ENCODE measurements at places on chromosomes 1 and 21.
A peak's percentile ranks its signal among the peaks of the same experiment; 100 is the strongest.

GRCh38 chr1:234676103-234676594 lies 66.2 kb upstream of the IRF2BP2 start:
- DNase-seq = peak; percentile 85

GRCh38 chr1:61434276-61434675 lies 290.7 kb downstream of the TM2D1 start:
- DNase-seq = no peak

GRCh38 chr1:20183035-20183434 lies 2.9 kb upstream of the UBXN10 start:
- no peak for DNase-seq

DNA sequence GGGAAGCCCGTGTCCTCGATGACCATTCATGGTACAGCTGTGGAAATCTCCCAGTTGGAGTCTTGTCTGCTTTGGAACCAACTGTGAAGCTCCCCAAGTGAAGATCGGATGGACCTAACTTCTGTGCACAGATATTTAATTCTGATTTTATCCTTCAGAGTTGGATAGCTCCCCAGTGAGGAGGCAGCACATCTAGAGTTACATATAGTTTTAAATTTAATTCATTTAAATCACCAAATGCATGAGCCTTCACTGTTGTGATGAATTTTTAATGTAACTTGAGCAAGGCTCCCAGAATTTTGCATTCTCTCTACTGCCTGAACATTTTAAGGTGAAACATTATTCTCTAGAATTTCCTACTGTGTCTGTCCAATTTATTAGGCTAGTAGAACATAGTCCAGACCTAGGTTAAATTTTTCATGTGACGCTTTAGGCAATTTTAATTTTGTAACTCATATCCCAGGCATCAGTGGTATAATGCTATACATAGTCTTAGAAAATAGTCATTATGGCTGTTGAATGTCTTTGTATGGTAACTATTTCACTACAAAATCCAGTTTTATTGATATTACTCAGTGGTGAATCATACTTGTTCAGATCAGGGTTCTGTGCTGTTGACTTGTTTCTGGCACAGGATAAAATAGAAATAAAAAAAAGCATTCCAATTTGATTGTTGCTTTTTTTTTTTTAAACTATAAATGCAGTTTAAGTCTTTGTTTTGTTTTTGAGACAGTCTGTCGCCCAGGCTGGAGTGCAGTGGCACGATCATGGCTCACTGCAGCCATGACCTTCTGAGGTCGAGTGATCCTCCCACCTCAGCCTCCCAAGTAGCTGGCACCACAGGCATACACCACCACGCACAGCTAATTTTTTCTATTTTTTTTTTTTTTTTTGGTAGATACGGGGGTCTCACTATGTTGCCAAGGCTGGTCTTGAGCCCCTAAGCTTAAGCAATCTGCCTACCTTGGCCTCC lies 66.9 kb downstream of the PRDM2 start:
- DNase-seq = no peak

DNA sequence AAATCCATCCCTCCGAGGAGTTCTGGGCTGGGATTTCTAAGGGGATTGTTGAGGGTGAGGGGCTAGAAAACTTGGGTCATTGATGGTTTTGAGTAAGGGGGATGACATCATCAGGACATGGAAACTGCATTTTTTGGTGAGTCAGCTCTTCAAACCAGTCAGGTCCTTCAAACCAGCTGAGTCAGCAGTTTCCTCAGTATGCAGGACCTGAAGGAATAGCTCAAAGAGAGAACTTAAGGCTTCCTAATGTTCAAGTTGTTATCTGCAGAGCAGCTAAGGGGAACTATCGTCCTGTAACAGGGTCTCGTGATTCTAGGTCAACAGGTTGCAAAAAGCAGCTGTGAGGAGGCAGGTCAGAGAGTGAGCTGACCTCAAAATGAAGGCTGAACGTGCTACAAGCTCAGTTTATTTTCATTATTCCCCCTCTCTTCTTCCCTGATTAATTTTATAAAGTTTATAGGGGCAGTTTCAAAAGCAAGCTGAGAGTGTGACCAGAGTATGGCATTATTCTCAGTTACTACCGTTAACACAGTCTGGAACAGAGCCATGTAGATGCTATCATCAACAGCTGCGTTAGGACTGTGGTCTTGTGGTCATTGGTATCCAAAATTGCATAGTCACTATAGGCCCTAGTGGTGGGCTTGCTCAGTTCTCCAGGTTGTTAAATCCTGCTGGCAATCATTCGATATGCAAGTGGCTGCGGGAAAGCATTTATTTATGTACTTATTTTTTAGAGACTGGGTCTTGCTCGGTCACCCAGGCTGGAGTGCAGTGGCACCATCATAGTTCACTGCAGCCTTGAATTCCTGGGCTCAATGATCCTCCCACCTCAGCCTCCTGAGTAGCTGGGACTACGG lies 10.7 kb upstream of the SDC3 start:
- DNase-seq = peak; percentile 31

DNA sequence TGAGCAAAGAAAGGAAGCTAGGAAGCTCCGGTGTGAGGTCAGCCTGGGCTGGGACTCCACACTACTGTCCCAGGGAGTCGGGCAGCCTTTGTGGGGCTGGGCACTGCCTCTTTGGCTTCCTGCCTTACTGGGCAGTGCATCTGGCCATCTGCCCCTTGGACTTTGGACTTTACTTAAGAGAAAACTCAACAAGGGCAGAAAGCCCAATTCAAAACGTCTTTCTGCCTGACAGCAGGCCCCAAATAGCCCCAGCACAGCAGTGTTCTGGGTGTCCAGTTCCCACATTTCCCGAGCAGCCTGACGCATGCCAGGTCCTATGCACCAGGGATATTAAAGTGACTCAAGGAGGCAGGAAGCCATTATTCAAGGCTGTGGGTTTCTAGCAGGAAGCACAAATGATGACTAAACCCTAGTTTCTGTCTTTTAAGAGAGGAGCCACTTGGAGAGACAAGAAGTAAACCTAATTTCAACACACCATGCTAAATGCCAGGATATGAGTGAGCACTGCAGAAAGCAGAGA lies 37.9 kb upstream of the EDEM3 start:
- peak; percentile 93 for DNase-seq

- DNase-seq = no peak
These were observed 431.0 kb upstream of the ADGRL4 start for GRCh38 chr1:79437540-79437939.

DNA sequence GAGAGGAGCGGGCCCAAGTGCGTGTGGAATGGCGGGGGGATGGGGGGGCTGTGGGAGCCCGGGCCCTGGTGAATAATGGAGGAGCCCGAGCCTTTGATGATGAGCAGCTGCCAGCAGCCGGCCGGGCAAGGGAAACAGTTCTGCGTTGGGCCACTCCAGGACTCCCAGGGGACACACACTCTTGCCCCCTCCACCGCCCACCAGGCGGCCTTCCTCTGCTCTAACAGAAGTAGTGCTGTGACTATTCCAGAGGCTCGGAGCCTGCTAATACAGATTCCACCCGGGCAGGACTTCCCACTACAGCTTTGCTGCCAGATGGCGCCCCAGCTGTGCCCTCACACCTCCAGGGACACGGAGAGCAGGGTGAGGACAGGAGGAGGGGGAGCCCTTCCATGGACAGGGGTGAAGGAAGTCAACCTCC lies 48.2 kb upstream of the LRP8 start:
- DNase-seq = no peak

GRCh38 chr1:53038566-53038965 lies 23.4 kb upstream of the PODN start:
- DNase-seq = no peak

DNA sequence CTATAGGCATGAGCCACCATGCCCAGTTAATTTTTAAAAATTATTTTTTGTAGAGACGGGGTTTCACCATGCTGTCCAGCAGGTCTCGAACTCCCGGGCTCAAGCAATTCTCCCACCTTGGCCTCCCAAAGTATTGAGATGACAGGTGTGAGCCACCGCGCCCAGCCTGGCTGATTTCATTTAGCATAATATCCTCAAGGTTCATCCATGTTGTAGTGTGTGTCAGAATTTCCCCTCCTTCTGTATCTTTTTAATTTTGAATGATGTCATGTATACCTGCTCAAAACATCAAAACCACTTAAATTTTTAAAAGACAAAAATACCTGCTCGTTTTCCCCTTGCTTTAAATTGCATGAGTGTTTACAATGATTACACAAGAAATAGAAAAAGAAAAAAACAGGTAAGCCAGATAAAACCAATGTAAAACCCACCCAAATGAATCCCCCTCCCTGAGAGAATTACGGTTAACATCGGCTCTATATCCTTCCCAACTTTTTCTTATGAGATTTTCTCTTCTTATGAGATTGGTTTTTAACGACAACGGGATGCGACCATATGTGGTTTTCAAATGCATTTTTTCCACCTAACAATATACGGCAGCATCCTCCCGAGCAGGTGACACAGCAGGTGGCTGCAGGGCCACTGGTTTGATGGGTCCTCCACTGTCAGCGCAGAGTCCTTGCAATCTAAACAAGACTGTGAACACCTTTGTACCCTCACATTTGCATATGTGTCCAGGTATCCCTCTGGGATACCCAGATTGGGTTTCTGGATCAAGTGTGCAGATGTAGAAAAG lies 22.1 kb downstream of the IFFO2 start:
- no peak for DNase-seq

- DNase-seq = no peak
These were observed 378.9 kb downstream of the TTLL7 start for GRCh38 chr1:83620016-83620415.

GRCh38 chr1:93672069-93672468 lies 9.6 kb downstream of the BCAR3 start:
- DNase-seq = no peak

DNA sequence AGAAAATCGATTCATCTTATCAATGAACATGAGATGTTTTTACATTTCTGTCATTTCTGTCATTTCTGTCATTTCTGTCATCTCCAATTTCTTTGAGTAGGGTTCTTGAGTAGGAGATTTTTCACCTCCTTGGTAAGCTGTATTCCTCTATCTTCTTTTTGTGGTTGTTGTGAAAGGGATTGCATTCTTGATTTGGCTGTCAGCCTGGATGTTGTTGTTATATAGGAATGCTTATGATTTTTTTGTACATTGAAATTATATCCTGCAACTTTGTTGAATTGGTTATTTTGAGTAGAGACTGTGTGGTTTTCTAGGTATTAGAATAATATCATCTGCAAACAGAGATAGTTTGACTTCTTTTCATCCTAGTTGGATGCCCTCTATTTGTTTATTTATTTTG lies 1233.7 kb downstream of the PLA2G4A start:
- DNase-seq = no peak

GRCh38 chr21:34008618-34009017 lies 64.8 kb upstream of the MRPS6 start:
- no peak for DNase-seq

DNA sequence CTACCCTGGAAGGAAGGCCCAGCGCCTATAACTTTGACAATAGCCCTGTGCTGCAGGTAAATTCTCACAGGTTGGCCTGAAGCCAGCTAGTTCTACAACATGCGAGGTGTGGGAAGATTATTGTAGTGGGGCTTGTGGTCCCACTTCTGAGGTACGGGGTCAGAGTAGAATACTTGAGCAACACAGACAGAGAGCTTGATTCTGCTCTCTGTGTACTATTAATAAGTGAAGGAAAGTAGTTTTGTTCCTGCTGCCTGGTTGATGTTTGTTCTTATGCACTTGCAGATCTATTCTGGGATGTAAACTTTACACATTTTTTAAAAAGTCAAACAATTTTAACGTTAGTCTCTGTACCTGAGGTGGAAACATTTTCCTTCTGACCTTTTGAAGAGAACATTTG lies 80.4 kb downstream of the LAMC1 start:
- no peak for DNase-seq

- no peak for DNase-seq
These were observed 215.4 kb downstream of the OLFM3 start for GRCh38 chr1:101781201-101781831.

- DNase-seq = no peak
These were observed 875.5 kb upstream of the ADGRL2 start for GRCh38 chr1:80925130-80925805.

DNA sequence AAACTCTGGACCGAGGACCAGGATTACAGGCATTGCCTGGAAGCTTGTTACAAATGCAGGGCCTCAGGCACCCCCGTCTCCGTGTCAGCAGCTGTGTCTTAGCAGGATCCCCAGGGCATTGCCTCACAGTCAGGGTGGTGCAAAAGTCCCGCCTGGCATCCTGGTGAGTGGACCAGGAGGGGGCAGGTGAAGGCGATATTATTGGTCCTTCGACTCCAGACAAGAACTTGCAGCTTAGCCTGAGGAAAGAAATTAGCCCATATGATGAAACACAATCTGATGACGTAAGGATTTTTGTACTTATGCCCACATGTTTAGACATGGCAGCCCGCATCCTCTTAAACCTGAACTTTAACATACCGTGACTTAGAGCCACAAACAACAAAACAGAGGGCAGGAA lies 40.8 kb downstream of the RSPH1 start:
- DNase-seq = no peak
